ENCODE measurements at places on chromosomes 3 and 15.

GRCh38 chr3:187013159-187013716 is 82.9 kb downstream of the ST6GAL1 start:
- DNase-seq = no peak

DNA sequence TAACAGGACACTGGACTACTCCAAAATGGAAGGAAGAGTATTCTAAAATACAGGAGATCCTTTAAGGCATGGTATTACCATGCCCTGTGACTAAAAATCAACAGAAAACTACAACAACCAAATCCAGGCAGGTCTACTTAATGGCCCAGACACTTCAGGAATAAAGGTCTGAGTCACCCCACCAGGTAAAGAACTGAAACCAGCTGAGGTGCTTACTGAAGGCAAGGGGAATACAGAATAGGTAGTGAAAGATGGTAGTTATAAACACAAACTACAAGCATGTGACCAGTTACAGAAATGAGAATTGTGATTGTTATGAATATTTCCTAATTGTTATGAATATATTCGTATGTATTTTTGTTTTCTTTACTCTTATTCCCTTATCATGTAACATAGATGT is 13.4 kb downstream of the IFT57 start:
- no peak for DNase-seq

- DNase-seq = no peak
These were observed 7.8 kb upstream of the GPR171 start for GRCh38 chr3:151210676-151211381.

DNA sequence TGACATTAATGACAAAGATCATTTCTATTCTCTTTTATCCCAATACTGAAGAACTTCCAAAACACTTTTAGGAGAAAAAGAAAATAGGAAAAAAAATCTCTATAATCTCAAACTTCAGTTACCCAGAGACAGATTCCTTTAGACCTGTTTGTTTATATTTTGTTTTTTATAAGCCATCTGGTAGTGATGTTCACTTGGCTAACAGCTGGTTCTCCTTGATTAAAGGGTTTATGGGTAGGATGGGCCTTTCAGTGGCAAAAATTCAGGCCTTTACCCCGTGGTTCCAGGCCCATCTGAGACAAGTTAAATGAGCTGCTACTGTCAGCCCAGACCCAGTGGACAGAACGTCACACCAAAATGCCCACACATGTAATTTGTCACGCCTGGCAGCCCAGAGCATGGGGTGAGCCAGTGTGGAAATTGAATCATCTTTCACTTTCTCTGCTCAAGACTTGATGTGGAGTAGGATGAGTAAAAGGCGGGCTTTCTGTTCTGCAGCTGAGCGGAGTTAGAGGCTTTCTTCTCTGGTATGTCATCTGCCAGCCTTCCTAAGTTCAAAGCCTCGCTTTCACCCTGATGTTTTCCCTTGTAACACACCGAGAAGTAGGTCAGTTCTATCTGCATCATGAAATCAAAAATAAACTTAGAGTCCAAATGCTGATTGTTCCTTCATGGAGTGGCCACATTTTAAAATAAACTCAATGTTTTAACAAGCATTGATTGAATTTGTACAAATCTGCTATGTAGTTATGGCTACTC is 62.5 kb upstream of the SKOR1 start:
- no peak for DNase-seq

DNA sequence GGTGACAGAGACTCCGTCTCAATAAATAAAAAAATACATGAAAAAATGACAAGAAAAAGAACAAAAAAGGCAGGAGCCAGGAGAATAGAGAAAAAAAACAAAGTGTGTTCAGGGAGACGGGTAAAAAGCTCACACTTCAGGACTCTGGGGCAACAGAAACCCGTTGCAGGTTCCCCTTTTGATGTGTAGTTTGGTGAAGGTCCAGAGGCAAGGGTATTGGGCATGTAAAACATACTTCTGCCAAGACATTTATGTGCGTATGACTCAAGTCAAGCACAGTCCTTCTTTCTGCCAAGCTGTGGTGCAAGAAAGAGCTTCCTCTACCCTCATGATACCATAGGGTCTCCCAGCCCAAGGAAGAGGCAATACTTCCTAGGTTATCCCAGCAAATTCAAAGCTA is 33.4 kb upstream of the STRIT1 start:
- no peak for DNase-seq

DNA sequence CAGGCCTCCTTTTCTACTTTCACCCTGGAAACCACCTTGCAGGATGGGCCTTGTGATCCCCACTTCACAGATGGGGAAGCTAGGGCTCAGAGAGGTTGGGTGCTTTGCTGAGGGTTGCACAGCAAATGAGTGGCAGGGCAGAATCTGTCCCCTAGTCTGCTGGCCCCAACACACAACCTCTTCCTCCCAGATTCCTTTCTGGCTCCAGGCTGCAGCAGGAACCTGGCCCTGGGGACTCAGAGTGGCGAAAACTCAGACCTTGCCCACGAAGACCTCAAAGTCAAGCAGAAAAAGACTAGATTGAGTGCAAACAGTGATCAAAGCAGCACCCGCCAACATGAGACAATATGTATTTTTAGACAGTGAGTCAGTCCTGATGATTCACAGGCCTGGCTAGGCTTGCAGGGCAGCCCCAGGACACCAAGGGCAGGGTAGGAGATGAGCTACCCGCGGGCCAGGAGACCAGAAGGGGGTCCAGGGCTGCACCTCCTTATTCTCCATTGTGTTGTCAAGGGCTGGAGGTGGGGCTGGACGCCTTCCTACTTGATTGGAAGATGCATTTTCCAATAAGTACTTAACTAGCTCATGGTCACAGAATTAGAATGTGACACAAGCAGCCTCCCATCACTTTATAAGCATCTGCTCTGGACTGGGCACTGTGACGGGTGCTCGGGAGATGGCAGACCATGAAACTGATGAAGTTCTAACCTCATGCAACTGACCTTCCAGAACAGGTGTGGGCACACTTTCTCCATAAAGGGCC is 23.9 kb downstream of the GOLGA6L2 start:
- no peak for DNase-seq

GRCh38 chr3:25040748-25041147 is 387.3 kb upstream of the RARB start:
- DNase-seq = no peak

GRCh38 chr3:154040283-154040682 is 80.9 kb upstream of the ARHGEF26 start:
- no peak for DNase-seq

DNA sequence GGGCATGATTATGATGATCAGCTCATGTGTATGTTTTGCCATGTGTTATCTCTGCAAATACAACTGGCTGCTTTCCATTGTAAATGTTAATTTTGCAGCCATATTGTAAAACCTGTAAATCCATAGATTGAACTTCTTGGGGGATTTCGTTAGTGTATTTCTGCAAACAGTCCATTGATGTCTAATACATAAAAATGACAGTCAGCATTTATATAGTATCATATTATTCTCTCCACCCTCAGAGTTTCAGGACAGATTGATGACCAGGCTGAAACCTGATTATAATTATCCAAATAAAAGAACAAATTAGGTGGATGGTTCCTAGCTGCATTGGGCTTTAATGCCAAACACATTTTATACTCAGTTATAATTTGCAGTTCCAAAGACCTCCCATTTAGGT is 276.8 kb downstream of the FEZF2 start:
- DNase-seq = no peak

DNA sequence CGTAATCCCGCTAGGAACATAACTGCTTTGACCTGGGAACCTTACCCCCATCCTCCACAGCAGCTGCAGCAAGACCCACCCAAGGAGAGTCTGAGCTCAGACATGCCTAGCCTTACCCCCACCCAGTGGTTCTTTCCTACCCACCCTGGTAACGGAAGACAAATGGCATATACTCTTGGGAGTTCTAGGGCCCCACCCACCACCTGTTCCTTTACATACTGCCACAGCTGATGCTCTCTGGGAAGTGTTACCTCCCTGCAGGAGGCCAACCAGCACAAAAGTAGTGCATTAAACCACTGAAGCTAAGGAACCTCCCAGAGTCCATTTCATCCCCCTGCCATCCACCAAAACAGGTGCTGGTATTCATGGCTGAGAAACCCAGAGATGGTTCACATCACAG is 50.6 kb upstream of the AZI2 start:
- DNase-seq = no peak

DNA sequence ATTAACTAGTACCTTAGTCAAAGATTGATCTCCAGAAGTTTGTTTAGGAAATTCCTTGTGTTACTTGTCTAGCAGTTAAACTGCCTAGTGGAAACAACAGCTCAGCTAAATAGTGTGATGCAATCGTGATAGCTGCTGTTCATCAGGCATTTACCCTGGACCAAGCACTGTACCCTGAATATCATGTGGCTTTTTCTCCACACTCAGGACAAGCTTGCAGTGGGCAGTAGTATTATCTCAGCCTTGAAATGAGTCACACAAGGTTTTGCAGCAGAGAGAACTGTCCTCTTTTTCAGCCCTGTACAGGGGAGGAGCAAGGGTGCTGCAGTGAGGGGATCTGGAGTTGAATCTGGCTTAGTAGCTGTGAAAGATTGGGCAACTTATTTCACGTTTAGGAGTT is 208.4 kb downstream of the TP63 start:
- no peak for DNase-seq

DNA sequence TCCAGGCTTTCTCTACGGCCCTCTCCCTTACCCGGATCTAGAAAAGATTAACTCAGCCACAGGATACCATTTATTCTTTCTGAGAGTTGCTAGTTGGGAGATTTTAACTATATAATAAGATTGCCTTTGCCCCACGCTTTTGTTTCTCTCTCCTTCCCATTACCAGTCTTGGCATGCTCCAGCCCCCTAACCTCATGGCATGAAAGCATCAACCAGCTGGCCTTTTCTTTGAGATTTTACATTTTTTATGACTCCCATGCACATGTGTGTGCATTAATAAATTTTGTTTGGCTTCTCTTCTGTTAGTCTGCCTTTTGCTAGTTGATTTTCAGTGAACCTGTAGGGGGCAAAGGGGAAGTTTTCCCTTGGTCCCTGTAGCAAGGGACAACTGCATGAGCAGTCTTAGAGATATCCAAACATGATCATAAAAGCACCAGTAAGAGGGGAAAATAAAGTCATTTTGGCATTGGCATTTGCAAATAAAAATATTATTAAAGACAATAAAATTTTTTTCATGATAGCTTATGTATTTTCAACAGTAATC is 73.6 kb downstream of the OXSM start:
- DNase-seq = no peak

GRCh38 chr3:150254309-150254708 is 153.8 kb upstream of the TSC22D2 start:
- no peak for DNase-seq

DNA sequence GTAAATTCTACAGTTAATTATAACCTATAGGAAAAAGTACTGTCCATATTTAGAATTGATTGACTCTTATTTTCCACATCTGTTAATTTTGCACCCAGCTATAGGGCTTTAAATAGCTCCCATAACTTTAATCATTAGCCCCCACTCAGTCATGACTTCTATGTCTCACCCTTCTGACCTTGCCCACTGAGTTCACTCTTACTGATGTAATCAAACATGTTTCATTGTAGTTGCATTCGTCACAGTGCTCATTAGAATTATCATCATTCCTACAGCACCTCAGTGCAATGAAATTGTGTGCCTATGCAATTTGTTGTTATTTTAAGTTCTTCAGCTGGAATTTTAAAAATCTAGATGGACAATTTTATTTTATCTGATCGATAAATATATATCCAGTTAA is 151.4 kb downstream of the TIGIT start:
- DNase-seq = no peak

DNA sequence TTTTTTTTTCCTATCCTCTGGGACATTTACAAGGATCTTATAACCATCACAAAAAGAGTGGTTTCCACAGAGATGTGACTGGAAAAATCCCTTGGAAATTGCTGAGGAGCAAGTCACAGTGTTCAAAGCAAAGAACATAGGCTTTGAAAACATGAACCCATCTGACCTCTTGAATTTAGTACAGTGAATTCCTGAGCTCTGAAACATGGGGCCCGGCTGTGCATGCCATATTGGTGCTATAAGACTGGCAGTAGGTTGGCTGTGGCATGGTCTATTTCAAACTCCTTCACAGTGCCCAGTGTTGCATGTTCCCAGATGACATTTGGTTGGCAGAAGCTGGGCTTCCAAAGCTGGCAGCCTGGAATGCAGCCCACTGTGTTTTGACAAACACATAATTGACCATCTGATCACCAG is 202.2 kb downstream of the TIGIT start:
- no peak for DNase-seq

DNA sequence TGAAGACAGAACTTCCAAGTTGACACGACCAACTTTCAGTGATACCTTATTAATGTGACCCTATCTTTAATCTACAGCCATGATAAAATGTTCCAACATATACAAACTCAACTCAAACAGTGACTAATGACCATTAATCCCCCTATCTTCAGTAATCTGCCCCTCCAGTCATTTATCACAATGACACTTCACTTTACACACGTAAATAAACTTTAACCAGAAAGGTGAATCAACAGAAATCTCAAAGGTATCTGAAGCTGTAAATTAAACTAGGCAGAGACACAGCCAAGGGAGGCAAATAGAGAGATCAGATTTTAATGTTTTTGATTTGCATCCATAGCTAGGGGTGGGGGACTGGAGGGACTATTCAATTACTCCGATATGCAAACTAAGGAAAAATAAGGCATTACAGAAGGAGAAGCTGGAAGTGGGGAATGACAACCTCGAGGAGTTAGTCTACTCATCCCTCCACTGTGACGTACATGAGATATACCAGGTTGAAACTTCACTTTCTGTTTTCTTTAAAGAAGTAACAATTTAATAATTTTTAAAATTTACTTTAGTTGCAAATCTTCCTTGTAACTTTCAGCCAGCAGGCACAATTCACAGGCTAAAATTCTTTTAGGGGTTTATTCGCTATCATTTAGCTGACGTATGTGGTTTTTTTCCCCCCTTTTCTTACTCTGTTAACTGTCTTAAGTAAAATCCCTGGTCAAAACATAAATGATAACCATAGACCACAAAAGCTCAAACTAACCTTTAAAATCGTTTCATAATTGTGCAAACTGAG is 751.0 kb downstream of the ROBO1 start:
- DNase-seq = no peak

- no peak for DNase-seq
These were observed 471.2 kb downstream of the MFSD1 start for GRCh38 chr3:159273070-159273469.

DNA sequence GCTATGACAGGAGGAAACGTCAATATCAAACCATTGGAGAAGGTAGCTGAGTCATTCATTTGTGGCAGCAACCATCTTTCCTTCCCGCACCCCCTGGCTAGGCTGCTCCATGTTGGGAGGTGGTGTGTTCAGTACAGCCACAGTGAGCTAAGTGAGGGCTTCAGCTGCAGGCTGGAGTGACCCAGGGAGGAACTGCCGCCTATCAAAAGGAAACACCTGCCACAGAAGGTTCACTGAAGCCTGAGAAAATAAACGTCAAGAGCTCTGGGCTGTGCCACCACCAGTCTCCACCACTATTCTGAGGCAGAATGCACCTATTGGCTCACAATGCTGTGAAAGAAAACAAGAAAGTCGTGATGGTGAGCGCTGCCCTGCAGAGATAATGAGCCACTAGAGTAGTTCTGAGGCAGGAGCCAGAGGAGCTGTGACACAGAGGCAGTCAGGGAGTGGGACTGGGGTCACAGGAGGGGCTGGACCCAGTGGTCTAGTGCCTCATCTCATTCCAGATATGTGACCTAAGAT is 34.8 kb upstream of the CD47 start:
- DNase-seq = no peak

GRCh38 chr3:79297245-79297960 is 470.4 kb downstream of the ROBO1 start:
- DNase-seq = no peak

GRCh38 chr3:160808838-160809237 is 52.8 kb downstream of the PPM1L start:
- DNase-seq = no peak

GRCh38 chr15:25742041-25742730 is 120.9 kb downstream of the ATP10A start:
- DNase-seq = no peak

Measured in type B pancreatic cell (in vitro differentiated cells).